Lower leg skin (tissue), 4 donors: ENCODE measurements at places on chromosomes 1 and 21. TPM values are rescaled to one million over a fixed set of nuclear protein-coding genes. Genes with fewer than 3 reads are reported as not detected.

GRCh38 chr1:206422525-206422924 lies 47.8 kb upstream of the IKBKE start:
- DNase-seq: no peak

DNA sequence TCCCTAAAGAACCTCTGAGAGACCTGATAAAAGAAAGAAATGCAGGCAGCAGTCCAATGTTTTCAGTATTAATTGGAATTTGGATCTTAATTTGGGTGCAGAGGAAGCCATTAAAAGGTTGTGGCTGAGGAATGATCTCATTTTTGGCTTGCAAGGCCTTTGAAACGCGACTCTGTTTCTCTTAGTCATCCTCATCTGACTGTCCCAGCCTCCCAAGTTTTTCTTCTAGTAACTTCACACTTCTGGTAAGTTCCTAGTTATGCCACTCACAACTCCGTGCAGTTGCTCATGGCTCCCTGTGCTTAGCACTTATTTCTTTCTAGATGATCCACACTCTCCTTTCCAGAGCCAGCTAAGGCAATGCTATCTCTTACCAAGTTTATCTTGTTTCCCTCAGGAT lies 147.4 kb upstream of the USP24 start:
- DNase-seq: no peak

- DNase-seq: no peak
These were observed 106.2 kb upstream of the COL6A1 start for GRCh38 chr21:45875416-45875760.

GRCh38 chr1:68551459-68551858 lies 54.6 kb upstream of the DEPDC1 start:
- DNase-seq: no peak

DNA sequence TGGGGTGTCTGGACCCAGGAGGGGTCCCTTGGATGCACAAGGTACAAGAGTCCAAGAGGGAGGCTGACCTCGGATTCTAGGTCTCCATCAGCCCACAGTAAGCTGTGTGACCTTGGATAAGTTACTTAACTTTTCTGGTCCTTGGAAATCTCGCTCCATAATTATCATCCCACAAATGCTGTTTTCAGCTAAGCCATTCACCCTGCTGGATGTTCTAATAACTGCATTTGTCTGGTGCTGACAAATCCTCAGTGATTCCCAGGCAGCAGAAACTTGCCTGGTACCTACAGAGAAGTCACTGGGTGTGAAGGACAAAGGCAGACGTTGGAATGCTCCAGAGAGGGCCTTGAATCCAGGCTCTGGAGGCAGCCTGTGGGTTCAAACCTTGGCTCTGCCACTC lies 89.7 kb downstream of the IGSF21 start:
- no peak for DNase-seq

DNA sequence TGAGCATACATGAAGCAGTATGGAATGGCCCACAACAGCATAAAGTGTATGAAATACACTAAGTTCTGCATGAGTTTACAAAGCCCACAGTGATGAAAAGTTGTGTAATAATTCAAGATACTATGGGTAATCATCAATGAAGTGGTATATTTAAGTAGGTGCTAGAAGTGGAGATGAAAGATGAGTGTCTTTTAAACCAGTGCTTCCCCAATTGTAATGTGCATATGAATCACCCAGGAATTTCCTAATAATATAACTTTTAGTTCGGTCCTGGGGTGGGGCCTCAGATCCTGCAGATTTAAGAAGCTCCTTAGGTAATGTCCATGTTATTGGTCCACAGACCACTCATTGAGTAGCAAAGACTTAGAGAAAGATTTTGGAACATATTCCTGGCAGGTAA lies 184.9 kb downstream of the DUSP10 start:
- DNase-seq: no peak

DNA sequence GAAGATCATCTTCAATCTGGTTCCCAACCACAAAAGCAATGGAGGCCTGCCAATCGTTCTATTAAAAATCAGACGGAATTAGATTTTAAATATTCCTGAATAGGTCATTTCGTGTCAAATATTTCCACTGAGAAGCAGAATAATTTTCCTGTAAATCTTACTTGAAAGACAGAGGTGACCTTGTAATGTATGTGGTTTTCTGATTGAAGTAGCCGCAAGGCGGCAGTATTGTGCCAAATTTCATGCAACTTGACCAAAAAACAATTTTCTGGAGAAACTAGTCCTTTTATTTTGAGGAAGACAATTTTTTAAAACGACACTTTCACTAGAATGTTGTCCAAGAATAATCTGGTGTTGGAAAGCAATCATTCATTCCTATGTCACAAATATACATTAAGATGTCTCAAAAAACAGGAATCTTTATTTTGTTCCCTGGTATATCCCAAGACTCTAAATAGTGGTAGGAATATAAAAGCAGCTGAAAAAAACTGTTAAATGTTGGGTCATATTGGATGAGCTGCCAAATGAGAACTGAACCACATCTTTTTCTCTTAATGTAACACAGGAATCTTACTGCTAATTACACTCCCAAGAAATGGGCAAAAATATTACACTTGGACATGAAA lies 33.6 kb downstream of the SPAG17 start:
- DNase-seq: peak; percentile 48

GRCh38 chr1:64861611-64862010 lies 104.7 kb downstream of the JAK1 start:
- DNase-seq: no peak

DNA sequence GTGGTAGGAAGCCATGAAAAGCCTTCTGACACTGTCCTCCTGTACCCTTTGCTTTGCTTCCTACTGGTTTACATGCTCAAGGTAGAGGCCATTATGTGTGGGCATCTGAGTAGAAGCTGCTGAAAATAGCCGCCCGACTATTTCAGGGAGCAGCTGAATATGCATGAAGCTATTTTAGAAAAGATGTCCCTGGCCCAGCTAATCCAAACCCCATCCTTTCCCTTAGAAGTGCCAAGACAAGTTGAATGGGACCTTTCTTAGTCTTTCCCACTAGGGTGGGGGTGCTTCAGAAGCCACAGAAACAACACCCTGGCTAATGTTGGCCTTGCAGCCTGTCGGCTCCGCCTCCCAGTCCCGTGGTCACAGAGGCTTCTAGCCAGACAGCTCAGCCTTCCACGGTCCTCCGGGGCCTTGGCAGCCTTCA lies 205.1 kb upstream of the EDN2 start:
- no peak for DNase-seq

- DNase-seq: no peak
These were observed 76.2 kb upstream of the KIAA1614 start for GRCh38 chr1:180836449-180836848.

GRCh38 chr1:184074383-184074782 lies 22.9 kb downstream of the TSEN15 start:
- DNase-seq: no peak

- no peak for DNase-seq
These were observed 26.9 kb upstream of the SH3D21 start for GRCh38 chr1:36279110-36279788.

- DNase-seq: no peak
These were observed 19.8 kb downstream of the SPRTN start for GRCh38 chr1:231357831-231358354.

GRCh38 chr1:189530162-189530561 lies 947.5 kb downstream of the BRINP3 start:
- DNase-seq: no peak

GRCh38 chr21:44578371-44579055 lies 1.9 kb downstream of the KRTAP10-5 start:
- DNase-seq: no peak

Gene FAM151A
- not detected for total RNA-seq

Gene DMRTA2
- total RNA-seq: not detected

Gene CCDC30
- 0.79 TPM for total RNA-seq

Gene ELF3
- total RNA-seq: 35.4 TPM

Gene LCE6A
- total RNA-seq: 95.7 TPM

Gene NFYC
- 67.0 TPM for total RNA-seq

Gene SIK1
- 43.5 TPM for total RNA-seq
